ENCODE measurements at places on chromosomes 11 and 22.

GRCh38 chr11:61516191-61516590 lies 7.6 kb downstream of the LRRC10B start:
- DNase-seq, result no peak

GRCh38 chr11:69489031-69489745 lies 7.7 kb downstream of the LINC01488 start:
- DNase-seq, result no peak

GRCh38 chr11:96259134-96259830 lies 83.7 kb downstream of the MAML2 start:
- no peak for DNase-seq

GRCh38 chr11:59216641-59217564 lies 4.2 kb upstream of the MPEG1 start:
- no peak for DNase-seq

DNA sequence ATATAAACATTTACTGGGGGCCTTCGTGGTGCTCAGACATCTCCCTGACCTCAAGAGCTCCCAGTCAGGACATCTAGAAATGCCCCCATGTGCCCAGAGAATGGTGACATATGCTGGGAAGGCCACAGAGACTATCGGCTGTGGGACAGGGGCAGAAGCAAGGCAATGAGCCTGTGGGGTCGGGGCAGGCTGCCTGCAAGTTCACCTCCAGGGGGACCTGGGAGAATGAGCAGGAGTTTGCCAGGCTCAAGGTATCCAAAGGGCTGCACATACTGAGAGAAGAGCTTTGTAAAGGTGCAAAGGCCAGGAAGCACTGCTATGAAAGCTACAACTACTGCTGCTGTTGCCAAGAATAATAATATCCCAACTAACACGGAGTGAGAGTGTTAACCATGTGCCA lies 233.9 kb downstream of the TENM4 start:
- no peak for DNase-seq

- DNase-seq, result no peak
These were observed 26.0 kb downstream of the PARVG start for GRCh38 chr22:44206696-44207095.

- DNase-seq, result no peak
These were observed 43.4 kb downstream of the MCM5 start for GRCh38 chr22:35443338-35443737.

- no peak for DNase-seq
These were observed 43.7 kb downstream of the BSX start for GRCh38 chr11:122937983-122938382.

DNA sequence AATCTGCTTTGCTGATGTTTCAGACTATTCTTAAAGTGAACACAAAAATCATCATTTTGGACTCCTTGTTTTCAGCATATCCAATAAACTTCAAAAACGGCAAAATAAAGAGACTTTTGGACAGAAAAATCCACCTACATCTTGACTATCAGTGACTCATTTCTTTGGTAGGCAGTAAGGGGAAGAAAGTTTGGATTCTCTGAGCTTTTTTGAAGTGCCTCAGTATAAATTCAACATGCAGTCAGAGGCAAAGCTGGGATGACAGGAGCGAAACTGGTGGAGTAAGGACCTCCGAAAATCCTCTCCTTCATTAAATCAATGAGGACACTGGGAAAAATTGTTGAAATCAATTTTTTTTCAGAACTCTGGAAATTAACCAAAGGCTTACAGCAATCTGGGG lies 29.7 kb downstream of the EFCAB6 start:
- DNase-seq, result no peak

All from AG09319 (cell line).